ENCODE measurements at places on chromosomes 5 and 9.

DNA sequence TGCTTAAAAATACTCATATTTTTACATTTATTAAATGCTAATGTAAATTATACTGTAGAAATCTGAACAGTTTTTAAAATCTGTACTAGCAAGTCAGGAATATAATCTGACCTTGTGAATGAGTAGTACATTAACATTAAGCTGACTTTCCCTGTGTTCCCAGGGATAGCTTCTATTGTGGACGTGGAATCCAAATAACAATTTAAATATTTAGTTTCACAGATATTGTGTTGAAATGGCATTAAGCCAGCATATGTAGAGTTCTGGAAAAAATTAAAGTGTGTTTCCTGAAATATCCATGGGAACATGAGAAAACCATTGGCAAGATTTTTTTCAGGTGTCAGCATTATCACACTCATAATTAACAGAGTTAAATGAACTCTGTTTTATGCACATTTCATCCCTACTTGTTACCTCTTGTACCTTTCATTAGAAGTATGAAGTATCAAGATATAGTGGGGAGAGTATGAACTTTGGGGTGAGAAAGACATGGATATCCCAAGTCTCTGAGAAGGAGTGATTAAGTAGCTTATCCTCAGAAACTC, 5.7 kb downstream of the RABGAP1 start:
- DNase-seq = no peak

- DNase-seq = no peak
Measured at GRCh38 chr5:113292462-113292861, 142.3 kb downstream of the TSSK1B start.

DNA sequence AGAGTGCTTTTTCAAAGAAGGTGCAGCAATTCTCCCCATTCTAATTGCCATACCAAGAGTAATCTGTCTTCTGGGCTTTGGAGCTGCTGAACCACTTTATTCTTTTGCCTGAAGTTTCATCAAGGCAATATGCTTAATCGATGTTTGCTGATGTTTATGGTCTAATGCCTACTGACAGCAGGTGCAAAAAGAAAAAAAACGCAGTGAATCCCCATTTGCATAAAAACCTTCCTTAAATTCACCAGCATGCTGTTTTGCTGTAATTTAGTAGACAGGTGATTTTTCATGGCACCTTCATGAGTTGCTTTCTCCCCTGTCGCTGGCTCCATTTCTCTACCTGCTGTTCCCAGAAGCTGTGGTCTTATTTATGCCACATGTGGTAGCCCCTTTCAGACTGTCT, 83.1 kb upstream of the MAST4 start:
- no peak for DNase-seq

- DNase-seq = no peak
Measured at GRCh38 chr9:127210851-127211730, 53.5 kb upstream of the GARNL3 start.

DNA sequence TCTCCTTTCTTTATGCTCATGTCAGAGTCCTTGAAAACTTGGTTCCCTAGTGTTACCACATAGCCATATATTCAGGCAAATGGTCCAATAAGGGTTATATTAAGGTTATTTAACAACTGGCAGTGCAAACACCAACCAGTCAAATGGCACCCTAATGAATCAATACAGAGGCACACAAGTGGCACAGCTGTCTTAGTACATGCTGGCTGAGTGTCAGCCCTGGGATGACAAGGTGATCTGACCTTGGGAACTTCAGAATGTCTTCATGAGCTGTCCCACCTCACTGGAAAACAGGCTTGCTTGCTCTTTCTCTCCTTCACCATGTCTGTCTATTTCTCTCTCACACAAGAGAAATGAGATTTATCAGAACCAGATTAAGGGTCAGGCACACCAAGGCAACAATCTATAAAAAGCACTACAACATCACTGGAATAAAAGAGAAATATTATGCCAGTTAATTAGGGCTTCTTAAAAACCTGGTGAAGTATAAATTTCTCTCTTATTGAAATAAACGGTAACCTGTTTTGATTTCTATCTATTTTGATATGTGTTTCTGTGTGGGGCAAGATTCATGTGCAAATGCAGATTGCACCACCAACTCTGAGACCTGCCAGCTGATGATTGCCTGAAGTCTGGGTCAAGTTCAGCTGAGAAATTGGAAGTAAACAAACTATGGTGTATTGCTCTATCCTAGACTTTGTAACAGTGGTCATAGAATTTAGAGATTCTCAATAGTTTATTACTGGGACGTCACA, 140.7 kb downstream of the SREK1 start:
- DNase-seq = no peak

DNA sequence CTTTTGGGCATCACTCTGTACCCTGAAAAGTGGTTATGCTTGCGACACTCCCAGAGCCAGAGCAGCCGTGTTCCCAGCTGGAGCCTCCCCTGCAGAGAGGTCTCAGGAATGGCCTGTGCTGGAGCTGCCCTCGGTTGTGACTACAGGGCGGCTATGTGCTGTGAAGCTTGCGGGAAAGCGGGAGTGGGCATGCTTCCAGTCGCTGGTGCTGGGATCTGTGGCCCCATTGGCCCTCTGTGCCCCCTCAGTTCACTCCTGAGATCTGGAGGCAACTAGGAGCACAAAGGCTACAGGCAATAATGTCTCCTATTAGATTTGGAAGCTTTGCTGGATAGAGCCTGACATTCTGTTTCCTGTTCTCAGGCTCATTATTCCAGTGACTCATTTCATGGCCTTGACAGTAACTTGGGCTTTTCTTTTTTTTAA, 56.9 kb downstream of the GPR107 start:
- DNase-seq = no peak

- no peak for DNase-seq
Measured at GRCh38 chr5:172949426-172949825, 9.8 kb upstream of the RPL26L1 start.

GRCh38 chr9:95024097-95024671, 293.3 kb downstream of the FANCC start:
- no peak for DNase-seq

DNA sequence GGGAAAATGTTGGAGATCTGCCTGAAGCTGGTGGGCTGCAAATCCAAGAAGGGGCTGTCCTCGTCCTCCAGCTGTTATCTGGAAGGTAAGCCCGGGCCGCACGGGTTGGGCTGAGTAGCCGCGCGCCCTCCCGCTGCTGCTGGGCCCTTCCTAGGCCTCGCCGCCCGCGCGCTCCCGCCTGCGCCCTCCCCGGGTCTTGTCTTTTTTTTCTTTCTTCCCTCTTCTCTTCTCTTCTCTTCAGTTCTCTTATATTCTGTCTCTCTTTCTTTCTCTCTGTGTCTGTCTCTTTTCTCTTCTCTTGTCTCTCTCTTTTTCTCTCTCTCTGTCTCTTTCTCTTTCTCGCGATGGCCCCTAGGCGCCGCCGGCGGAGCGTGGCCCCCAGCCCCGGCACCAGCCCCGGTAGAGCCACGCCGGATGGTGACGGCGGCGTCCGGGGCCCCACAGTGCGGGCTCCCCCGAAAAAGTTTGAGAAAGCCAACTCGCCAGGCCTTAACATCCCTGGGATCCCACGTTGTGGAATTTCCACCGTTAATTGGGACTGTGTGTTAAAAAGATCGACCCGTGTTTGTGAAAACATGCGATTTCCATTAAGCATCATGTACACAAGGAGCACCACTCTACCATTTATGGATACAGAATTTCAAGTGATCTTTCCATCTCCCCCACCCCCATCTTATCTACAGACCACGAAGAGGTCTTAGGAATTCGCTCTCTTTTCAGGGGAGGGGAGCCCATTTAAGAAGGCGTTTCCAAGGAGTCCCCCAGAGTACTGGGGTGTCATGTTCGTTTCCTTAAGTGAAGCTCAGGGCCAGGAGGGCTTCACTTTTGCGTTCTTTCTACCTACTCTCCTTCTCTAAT, 616 bp downstream of the ABL1 start:
- DNase-seq = peak; percentile 41

DNA sequence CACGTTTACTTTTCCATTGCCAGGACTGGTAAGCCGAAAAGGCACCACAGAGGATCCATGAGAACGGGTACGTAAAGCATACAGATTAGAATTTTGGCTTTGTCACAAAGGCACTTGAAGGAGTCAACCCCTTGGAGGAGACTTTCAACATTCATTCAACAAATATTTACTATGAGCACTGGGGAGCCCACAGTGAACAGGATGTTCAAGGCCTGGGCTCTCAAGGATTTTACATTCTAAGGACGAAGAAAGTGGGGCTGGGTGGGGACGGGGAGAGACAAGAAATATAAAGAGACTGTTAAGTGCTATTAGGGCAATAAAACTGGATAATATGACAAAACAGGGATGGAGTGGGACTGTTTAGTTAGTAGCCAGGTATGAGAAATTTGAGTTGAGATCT, 66.0 kb downstream of the KLF4 start:
- no peak for DNase-seq

DNA sequence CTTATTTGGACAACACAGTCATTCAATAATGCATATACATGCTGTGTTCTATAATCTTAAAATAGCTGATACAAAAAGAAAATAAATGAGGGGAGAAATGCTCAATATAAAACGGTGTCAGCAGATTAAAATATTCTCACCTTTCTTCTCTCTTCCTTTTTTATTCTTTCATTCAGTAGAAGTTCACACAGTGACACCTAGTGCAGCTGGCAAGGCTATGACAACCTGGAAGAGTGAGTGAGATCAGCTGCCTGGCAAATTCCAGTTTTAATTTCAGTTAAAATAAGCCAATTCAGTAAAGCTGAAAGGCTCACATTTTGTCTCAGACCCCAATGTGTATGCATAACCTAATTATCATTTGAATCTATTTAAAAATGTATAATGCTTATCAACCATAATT, 150.3 kb downstream of the RASEF start:
- no peak for DNase-seq

DNA sequence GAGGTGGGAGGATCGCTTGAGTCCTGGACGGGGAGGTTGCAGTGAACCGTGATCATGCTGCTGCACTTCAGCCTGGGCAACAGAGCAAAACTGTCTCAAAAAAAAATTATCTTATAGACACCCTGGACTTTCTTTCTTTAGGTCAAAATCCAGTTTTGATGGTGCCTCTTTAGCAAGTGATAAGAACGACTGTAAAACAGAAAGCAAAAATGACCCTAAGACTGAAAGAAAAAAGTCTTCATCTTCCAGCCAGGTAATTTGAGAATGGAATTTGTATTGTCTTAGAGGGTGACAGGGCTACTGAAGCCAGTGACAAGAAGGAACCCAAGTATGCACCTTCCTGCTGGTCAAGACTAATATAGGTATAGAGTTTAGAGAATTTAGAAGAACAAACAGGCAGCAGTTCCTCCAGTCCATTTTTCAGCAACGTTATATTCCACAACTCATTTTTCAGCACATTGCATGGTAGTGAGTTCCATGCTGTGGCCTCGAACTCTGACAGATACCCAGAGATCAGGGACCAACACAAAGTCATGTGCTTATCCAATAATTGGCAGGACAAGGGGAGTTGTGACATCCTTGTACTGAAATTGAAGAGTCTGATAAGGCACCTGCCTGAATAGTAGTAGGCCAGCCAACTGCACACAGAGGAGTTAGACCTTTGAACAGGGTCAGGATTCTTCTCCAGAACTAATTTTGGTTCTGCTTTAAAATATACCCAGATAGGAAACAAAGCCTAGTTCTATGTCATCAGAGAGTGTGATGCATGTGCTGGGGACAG, 46.5 kb downstream of the GRAMD2B start:
- no peak for DNase-seq

DNA sequence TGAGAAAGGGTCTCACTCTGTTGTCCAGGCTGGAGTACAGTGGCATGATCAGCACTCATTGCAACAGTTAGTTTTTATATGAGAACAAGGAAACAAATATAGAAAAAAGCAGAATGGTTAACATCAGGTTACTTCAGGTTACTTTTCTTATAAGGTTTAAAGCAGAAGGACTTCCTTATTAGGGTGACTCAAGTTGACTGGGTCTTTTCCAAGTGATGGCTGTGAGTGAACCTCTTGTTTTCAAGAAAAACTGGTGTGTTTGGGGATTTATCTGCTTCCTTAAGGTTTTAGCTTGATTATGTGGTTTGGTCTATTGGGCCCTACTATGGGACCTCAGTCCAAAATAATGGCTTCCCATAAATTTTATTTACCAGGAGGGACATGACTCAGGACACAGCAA, 99.2 kb downstream of the ARRDC3 start:
- no peak for DNase-seq

- no peak for DNase-seq
Measured at GRCh38 chr5:133527311-133527710, 85.0 kb downstream of the FSTL4 start.

DNA sequence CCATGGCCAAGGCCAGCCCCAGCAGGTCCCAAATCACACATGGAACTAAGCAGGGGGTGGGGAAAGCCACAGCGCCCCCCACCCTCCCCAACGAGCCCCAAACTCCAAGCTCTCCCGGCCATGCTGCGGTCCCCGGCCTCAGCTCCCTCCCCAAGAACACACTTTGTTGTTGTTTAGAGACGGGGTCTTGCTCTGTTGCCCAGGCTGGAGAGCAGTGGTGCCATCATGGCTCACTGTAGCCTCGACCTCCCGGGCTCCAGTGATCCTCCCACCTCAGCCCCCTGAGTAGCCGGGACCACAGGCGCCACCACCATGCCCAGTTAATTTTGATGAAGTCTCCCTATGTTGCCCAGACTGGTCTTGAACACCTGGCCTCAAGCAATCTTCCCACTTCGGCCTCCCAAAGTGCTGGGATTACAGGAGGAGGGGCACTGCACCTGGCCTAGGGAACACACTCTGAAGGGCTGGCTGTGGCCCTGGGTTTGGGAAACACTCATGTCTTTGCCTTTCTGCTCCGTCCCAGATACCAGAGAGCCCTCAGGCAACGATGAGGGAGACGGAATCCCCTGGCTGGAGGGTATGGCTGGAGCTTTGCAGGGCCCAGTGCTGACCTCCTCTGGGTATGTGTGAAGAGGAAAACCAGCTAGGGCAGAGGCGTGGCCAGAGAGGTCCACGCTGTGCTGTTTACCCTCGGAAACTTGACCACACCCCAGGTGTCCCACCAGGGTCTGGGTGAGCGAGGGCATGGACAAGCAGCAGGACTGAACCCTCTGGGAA, 53.2 kb upstream of the UBAC1 start:
- DNase-seq = no peak

DNA sequence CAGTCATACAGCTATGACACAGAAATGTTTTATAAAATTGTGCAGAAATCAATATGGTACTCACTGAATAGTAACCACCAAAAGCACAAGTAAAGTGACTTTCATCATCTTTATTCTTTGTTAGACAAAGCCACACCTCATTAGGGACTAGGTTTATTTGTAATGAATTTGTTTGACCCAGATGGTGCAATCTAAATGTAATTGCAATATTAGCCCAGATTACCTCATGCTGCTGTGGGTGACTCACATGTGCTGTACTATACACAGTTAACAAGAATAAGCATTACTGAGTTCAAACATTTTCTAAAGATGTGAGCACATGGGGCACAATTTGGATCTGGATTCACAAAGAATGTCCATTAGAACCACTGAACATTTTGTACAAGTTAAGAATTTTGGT, 759.3 kb upstream of the TYRP1 start:
- no peak for DNase-seq

- DNase-seq = no peak
Measured at GRCh38 chr5:78008356-78008967, 232.3 kb upstream of the TBCA start.

GRCh38 chr5:149674686-149675085, 55.4 kb upstream of the PPARGC1B start:
- no peak for DNase-seq
